ENCODE measurements at places on chromosomes 4 and X. TPM values are rescaled to one million over a fixed set of nuclear protein-coding genes. Genes with fewer than 3 reads are reported as not detected.

DNA sequence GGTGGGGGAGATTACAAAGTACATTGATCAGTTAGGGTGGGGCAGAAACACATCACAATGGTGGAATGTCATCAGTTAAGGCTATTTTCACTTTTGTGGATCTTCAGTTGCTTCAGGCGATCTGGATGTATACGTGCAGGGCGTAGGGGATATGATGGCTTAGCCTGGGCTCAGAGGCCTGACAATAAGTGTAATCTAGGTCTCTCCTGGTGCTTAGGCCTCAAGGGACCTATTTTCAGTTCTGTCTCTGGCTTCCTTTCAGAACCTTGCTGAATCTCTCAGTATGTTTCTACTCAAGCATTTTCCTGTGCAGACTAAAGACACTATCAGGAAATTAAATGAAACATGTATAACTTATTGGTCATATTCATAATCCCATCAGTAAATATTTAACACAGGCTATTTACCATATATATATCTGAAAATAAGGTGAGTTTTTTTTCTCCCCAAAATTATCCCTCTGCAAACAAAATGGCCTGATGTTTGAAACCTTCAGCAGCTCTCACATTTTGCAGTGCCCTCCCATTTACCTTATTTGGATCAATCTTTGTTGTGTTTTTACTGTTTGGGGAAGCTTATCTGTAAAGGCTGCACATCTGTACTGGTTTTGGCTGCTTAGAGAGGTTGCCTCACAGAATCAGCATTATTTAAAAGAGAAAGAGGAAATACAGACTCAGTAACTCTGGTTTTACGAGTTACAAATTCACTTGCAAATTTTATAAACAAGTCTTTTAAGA, 2.3 kb upstream of the ZCCHC4 start:
- DNase-seq = no peak

DNA sequence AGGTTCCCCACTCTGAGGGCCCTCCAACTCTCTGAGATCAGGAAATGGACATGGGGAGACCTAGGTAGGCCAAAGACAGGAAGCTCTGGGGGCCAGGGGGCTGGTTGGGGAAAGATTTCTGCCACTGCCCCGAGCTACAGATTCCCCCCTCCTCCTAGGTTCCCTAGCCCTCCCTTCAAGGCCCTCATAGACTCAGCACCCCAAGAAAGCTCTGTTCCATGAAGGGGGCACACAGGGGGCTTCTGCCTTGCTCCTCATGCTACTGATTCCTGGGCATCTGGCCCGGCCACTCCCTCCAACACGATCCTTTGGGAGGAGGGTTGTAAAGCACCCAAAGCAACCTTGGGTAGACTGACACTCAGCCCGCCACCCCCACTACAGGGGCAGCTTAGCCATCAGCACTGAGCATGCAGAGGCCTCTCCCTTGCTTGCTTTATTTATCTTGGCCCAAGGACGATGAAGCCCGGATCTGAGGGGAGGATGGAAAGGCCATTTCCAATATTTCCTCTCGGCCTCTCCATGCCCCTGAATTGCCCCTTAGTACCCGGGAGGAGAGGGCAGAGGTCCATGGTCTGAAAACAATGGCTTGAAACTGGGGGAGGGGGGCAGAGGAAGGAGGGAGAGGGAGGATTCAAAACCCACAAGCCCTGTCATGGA, 146.7 kb downstream of the PJA1 start:
- peak; percentile 25 for DNase-seq

DNA sequence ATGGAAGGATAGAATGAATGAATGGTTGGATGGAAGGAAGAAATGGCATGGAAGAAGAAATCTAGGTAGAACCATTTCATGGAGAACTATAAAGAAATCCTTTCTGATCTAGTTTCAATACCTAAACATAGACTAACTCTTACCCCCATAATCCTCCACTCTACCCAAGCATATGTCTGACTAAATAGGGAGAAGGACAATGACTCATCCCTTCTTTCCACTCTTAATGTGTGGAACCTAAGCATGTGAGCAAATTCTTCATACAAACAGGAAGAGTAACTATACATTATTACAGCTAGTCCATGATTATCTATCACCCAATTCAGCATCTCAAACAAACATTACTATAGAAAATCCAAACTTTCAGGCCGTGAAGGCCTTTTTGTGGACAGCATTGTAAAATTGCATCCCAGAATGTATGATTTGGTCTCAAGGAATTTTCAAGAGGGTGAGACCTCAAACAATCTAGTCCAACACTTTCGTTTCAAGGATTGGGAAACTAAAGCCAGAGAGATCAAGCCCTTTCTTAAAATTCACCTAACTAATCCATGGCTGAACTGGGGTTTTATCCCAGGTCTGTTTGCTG, 11.2 kb downstream of the C1QTNF7 start:
- no peak for DNase-seq

GRCh38 chr4:26907731-26908599, 47.3 kb downstream of the STIM2 start:
- no peak for DNase-seq

- no peak for DNase-seq
Measured at GRCh38 chrX:119272882-119273419, 36.9 kb downstream of the PGRMC1 start.

DNA sequence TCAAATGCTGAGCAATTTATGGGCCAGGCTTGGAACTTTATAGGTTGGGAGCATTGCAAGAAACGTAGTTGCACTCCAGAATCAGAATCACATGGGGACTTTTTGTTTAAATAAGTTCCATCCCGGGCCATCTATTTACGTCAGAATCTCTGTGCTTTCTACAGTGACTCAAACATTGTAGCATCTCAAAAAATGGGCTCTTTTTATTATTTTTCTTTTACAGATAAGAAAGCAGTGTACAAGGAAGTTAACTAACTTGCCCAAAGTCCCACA, 10.2 kb downstream of the CC2D2A start:
- DNase-seq = no peak

DNA sequence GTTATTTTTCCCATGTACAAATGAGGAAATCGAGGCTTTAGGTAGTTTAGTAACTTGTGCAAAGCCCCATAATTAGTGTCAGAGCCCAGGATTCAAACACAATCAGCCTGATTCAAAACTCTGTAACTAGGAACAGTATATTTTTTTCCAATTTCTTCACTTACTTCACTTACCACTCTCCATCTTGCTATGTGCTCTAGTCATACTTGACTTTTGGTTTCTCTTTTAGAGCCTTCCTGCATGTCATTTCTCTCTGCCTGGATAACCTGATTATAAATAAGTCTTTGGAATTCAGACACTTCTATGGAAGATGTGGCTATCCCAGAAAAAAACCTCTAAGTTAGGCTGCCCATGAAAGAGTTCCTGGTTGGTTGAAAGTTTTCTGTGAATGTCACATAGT, 22.2 kb downstream of the SATL1 start:
- no peak for DNase-seq

GRCh38 chr4:65566473-65566872, 103.8 kb downstream of the EPHA5 start:
- no peak for DNase-seq

GRCh38 chr4:2394528-2394927, 23.9 kb downstream of the ZFYVE28 start:
- DNase-seq = no peak

DNA sequence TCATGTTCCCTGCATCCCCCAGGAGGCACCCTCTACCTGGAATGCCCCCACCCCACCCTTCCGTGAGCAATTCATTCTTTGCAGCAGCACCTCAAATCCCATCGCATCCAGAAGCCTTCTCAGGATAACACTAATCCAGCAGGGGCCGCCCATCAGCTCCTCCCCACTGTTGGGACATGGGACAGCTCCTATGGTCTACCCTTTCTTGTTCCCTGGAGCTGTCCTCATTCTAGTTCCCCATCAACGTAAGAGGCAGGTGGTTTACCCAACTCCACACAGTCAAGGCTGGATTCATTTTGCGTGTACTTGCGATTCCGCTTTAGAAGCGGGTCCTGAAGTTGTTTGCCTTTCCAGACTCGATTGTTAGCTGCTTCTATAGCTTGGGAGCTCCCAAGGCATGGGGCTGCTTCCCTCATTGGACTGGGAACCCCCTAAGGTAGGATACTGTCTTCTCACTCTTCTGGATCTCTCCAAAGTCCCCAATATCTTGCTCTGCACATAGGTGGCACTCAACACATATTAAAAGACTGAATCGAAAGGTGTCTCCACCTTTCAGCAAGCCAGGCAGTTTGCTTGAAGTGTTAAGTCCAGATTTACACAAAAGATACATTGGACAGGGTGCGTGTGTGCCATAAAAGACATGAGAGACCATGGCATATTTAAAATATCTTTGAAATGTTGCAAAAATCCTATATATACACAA, 942 bp upstream of the APLN start:
- no peak for DNase-seq

- DNase-seq = no peak
Measured at GRCh38 chr4:147768113-147768512, 36.2 kb downstream of the ARHGAP10 start.

DNA sequence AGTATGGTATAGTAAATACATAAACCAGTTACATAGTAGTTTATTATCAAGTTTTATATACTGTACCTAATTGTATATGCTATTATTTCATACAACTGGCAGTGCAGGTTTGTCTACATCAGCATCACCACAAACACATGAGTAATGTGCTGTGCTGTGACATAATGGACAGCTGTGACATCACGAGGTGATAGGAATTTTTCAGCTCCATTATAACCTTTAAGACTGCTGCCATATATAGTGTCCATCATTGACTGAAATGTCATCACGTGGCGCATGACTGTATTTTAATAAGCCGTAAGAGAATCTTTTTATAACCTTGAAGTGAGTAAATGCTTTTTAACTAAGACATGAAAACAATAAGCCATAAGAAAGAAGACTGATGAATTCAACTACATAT, 44.8 kb upstream of the ANK2 start:
- no peak for DNase-seq

- DNase-seq = no peak
Measured at GRCh38 chr4:182593864-182594263, 323.3 kb downstream of the DCTD start.

GRCh38 chr4:47579235-47579634, 94.2 kb downstream of the ATP10D start:
- no peak for DNase-seq

GRCh38 chr4:41455206-41455605, 82.8 kb upstream of the LIMCH1 start:
- DNase-seq = no peak

The KLKB1 gene
- total RNA-seq = not detected

The HAND2 gene
- total RNA-seq = 0.25 TPM

The SLC25A31 gene
- total RNA-seq = not detected

The XAGE1B gene
- not detected for total RNA-seq

The TEX11 gene
- total RNA-seq = not detected

The HSFX2 gene
- not detected for total RNA-seq
